ENCODE measurements at places on chromosomes 12 and 14.

- no peak overlapping the region for H3K4me3 ChIP-seq
- peaks cover 82% of the 10 kb centered on the region for H3K36me3 ChIP-seq
- H3K4me1 ChIP-seq = no peaks in the 10 kb centered on the region
- no peak for DNase-seq
- H3K27me3 ChIP-seq = no peaks in the 10 kb centered on the region
- no peak overlapping the region for H3K27ac ChIP-seq
These were observed 37.6 kb downstream of the DEGS2 start for GRCh38 chr14:100121643-100122480.

DNA sequence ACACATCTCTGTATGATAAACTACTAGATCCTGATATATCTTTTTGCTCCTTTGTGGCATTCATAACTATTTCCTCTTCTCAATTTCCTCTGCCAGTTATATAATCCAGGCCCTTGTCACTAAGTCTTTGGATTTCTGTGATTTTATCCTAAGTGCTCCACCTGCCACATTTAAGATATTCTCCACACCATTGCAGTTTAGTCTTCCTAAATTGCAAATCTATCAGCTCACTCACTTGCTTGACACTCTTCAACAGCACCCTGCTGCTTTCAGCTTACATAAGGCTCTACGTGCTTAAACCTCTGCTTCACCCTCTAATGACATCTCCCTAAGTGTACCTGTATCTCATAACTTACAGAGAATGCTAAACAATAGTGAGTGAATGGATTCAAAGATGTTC is 1032.2 kb upstream of the SEL1L start:
- no peaks in the 10 kb centered on the region for H3K4me1 ChIP-seq
- no peak overlapping the region for H3K4me3 ChIP-seq
- no peaks in the 10 kb centered on the region for H3K36me3 ChIP-seq
- no peak for DNase-seq

GRCh38 chr14:73492670-73493069 is 1.9 kb downstream of the RIOX1 start:
- no peak overlapping the region for H3K4me3 ChIP-seq
- peaks cover 5% of the 10 kb centered on the region for H3K36me3 ChIP-seq
- no peaks in the 10 kb centered on the region for H3K27me3 ChIP-seq
- DNase-seq = no peak
- H3K27ac ChIP-seq = no peak overlapping the region

DNA sequence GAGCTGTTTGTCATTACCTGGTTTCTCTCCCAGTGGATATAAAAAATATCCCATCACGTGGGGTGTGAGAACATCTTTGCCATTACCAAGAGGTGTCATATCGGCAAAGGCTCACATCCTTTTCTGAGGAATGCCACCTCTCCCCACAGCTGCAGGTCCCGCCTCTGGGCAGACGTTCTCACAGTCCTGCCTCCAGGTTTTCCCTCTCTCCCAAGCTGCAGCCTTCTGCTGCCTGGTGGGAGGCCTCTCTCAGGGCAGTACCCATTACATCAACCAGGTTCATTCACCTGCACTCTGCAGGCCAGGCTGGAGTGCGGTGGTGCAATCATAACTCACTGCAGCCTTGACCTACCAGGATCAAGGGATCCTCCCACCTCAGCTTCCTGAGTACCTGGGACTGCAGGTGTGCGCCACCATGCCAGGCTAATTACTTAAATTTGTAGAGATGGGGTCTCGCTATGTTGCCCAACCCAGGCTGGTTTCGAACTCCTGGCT is 15.0 kb upstream of the TMEM119 start:
- DNase-seq = no peak
- no peak overlapping the region for H3K27ac ChIP-seq
- no peaks in the 10 kb centered on the region for H3K36me3 ChIP-seq
- H3K4me3 ChIP-seq = no peak overlapping the region
- peaks cover 3% of the 10 kb centered on the region for H3K4me1 ChIP-seq
- no peaks in the 10 kb centered on the region for H3K27me3 ChIP-seq

DNA sequence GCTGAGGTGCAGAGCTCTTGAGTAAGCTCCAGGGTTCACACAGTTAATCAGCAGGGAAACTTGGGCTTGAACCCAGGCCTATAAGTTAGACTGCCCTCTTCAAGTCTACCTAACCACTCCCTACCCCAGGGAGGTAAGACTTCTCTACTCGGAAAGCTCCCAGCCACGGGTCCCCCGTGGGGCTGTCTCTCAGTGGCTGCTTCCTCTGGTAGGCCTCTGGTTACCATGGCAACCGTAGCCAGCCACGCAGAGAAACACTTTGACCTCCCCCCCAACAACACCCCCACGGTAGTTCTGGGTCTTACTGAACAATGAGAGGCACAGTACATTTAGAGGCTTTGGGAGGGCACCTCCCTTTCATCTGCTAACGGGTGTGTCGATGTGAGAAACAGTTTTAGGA is 245.2 kb downstream of the AACS start:
- no peak overlapping the region for H3K27ac ChIP-seq
- no peak overlapping the region for H3K4me3 ChIP-seq
- H3K27me3 ChIP-seq = no peaks in the 10 kb centered on the region
- H3K36me3 ChIP-seq = no peaks in the 10 kb centered on the region
- no peaks in the 10 kb centered on the region for H3K4me1 ChIP-seq

DNA sequence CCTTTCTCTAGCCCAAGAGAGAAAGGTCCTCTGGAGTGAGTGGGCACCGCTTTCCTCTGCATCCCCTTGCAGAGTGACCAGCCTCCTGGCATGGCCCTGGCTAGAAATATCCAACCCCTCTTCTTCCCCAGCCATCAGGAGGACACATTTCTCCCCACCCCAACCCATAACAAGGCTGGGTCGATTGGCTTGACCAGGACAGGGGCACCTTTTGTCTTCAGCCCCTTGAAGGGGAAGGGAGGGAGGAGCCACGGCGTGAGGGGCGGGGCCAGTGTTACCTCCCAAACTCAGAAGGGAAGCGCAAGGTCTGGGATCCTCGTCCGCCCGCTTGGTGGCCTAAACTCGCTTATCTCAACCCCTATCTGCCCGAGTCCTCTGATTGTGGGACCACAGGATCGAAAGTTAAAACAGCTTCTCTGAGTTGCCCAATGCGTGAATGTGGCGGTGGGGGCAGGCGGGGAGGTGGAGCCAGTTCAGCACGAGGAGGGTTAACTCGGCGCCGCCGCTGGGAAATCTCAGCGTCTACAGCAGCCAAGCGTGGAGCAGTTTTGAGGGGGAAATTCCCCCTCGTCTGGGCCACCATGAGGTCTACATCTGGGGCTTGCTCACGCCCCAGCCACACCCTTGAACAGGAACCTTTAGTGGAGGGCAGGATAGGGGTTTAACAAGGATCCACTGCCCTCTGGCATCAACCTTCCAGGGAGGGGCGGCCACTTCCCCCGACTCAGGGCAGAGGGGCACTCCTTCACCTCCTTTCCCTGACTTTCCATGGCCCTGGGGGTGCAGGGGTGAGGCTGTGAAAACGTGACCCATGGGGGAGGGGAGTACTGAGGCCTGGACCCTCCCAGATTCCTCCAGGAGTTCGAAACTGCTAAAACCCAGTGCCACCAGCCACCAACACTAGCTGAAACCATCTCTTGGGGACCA is 795 bp downstream of the STAT6 start:
- H3K36me3 ChIP-seq = peaks cover 8% of the 10 kb centered on the region
- peak; percentile 73 for DNase-seq
- H3K27me3 ChIP-seq = no peaks in the 10 kb centered on the region
- H3K4me1 ChIP-seq = peaks cover 25% of the 10 kb centered on the region
- H3K27ac ChIP-seq = peak overlapping the region; percentile 95

DNA sequence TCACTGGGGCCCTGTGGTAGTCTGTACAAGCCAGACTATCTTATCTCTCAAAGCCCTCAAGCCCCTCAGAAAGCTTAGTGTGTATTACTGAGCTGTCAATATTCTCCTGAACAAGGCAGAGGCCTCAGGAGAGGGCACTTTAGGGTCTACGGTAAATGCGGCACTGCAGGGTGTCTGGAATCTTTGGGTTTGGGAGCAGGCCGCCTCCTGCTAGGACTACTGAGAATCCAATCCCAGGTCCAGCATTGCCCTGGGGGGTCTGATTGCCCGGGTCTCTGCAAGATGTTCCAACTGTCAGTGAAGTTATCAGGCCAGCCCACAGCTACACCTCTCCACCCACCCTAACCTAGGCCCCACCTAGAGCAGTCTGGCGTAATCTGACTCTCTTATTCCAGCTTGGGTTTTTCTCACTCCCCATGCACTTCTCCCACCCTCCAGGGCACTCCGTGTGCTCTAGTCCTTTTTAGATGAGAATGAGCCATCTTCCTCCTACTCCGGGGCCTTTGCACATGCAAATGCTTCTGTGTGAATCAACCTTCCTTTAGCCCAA is 4.3 kb upstream of the ZFP36L1 start:
- H3K4me1 ChIP-seq = peaks cover 43% of the 10 kb centered on the region
- no peak for DNase-seq
- H3K36me3 ChIP-seq = no peaks in the 10 kb centered on the region
- H3K4me3 ChIP-seq = no peak overlapping the region
- H3K27ac ChIP-seq = no peak overlapping the region
- H3K27me3 ChIP-seq = no peaks in the 10 kb centered on the region

DNA sequence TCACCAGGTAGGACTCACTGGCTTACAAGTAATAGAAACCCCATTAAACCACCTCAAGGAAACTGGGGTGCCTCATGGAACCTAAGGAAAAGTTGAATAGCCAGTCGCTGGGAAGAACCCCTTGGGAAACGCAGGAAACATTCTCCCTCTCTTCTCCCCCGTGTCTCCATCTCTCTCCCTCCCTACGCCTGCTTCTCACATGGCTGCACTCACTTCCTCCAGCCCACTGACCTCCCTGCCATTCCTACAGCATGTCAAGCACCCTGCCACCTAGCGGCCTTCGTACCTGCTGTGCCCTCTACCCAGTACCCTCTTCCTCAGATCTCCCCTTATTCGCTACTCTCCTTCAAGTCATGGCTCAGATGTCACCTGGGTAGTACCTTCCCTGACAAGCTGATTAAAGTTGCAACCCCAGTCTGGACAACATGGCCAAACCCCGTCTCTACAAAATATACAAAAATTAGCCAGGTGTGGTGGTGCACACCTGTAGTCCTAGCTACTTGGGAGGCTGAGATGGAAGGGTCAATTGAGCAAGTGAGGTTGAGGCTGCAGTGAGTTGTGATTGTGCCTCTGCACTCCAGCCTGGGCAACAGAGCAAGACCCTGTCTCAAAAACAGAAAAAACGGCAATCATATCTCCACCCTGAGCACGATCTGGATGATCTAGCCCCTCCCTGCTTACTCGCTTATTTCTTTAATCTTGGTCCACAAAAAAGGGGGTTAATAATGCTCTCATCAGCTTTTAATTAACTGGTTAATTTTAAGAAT is 6.4 kb upstream of the DTX1 start:
- H3K4me3 ChIP-seq = no peak overlapping the region
- peaks cover 7% of the 10 kb centered on the region for H3K4me1 ChIP-seq
- peak; percentile 44 for DNase-seq

DNA sequence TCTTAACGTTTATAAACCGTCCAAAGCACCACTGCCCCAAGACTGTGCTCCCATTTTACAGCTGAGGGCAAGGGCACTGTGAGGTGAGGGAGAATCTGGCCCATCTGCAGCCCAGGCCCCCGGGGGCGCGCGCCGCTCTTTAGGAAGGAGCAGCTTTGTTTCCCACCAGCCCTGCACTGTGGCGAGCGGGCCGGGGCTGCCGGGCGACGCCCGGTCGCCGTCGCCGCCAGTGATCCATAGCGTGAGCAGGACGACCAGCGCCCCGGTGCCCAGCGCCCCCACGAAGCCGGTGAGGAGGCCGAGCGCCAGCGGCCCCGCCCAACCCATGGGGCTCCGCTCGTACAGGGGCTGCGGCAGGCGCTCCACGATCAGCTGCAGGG is 34.6 kb downstream of the FIGNL2 start:
- DNase-seq = no peak
- peak overlapping the region; percentile 72 for H3K4me3 ChIP-seq
- peaks cover 10% of the 10 kb centered on the region for H3K4me1 ChIP-seq
- no peak overlapping the region for H3K27ac ChIP-seq

- no peaks in the 10 kb centered on the region for H3K36me3 ChIP-seq
- no peak for DNase-seq
- H3K27me3 ChIP-seq = no peaks in the 10 kb centered on the region
- no peaks in the 10 kb centered on the region for H3K4me1 ChIP-seq
- H3K27ac ChIP-seq = no peak overlapping the region
These were observed 260.5 kb upstream of the ATP2B1 start for GRCh38 chr12:89969093-89969492.

DNA sequence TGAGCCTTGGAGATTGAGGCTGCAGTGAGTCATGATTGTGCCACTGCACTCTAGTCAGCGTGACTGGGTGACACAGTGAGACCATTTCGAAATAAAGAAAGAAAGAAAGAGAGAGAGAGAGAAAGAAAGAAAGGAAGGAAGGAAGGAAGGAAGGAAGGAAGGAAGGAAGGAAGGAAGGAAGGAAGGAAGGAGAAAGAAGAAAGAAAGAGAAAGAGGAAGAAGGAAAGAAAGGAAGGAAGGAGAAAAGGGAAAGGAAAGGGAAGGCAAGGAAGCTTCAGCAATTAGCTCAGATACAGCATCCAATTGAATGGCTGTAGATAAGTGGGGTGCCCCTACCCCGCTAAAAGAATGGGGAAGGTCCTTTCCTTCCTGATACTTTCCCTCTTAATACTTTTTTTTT is 9.5 kb upstream of the NAA30 start:
- no peak for DNase-seq
- H3K4me3 ChIP-seq = no peak overlapping the region
- no peaks in the 10 kb centered on the region for H3K4me1 ChIP-seq
- H3K27me3 ChIP-seq = no peaks in the 10 kb centered on the region
- H3K27ac ChIP-seq = no peak overlapping the region
- H3K36me3 ChIP-seq = no peaks in the 10 kb centered on the region

- no peak for DNase-seq
- H3K4me3 ChIP-seq = no peak overlapping the region
- no peaks in the 10 kb centered on the region for H3K36me3 ChIP-seq
- no peaks in the 10 kb centered on the region for H3K27me3 ChIP-seq
- no peak overlapping the region for H3K27ac ChIP-seq
These were observed 423.2 kb downstream of the ATP23 start for GRCh38 chr12:58364389-58365086.

- H3K4me1 ChIP-seq = no peaks in the 10 kb centered on the region
- no peak overlapping the region for H3K4me3 ChIP-seq
- no peaks in the 10 kb centered on the region for H3K36me3 ChIP-seq
- H3K27me3 ChIP-seq = no peaks in the 10 kb centered on the region
- DNase-seq = no peak
- no peak overlapping the region for H3K27ac ChIP-seq
These were observed 829.5 kb upstream of the MDGA2 start for GRCh38 chr14:48504921-48505320.

GRCh38 chr14:54603362-54603761 is 36.4 kb downstream of the SAMD4A start:
- H3K27me3 ChIP-seq = no peaks in the 10 kb centered on the region
- H3K27ac ChIP-seq = no peak overlapping the region
- no peak overlapping the region for H3K4me3 ChIP-seq
- H3K4me1 ChIP-seq = no peaks in the 10 kb centered on the region

- DNase-seq = no peak
- no peaks in the 10 kb centered on the region for H3K27me3 ChIP-seq
- no peaks in the 10 kb centered on the region for H3K4me1 ChIP-seq
- H3K36me3 ChIP-seq = no peaks in the 10 kb centered on the region
These were observed 657.8 kb downstream of the GALC start for GRCh38 chr14:87334997-87335685.

- H3K27ac ChIP-seq = no peak overlapping the region
- H3K4me1 ChIP-seq = peaks cover 23% of the 10 kb centered on the region
- H3K4me3 ChIP-seq = no peak overlapping the region
These were observed 83.3 kb upstream of the MED13L start for GRCh38 chr12:116360579-116361413.

All from common myeloid progenitor, CD34-positive (primary cell).